ENCODE measurements at places on chromosomes 11 and 22.

DNA sequence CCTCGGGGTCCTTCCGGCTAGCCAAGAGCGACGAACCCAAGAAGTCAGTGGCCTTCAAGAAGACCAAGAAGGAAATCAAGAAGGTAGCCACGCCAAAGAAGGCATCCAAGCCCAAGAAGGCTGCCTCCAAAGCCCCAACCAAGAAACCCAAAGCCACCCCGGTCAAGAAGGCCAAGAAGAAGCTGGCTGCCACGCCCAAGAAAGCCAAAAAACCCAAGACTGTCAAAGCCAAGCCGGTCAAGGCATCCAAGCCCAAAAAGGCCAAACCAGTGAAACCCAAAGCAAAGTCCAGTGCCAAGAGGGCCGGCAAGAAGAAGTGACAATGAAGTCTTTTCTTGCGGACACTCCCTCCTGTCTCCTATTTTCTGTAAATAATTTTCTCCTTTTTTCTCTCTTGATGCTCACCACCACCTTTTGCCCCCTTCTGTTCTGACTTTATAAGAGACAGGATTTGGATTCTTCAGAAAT is 1.9 kb upstream of the GCAT start:
- DNase-seq, result no peak

GRCh38 chr11:72609476-72609875 is 64.7 kb downstream of the PDE2A start:
- DNase-seq, result no peak

- no peak for DNase-seq
These were observed 85.5 kb upstream of the PHOX2A start for GRCh38 chr11:72329526-72329925.

- DNase-seq, result no peak
These were observed 35.2 kb downstream of the IGLL1 start for GRCh38 chr22:23544852-23545251.

- no peak for DNase-seq
These were observed 111.5 kb upstream of the ZBED5 start for GRCh38 chr11:10969387-10969786.

- DNase-seq, result no peak
These were observed 235.8 kb upstream of the CCDC90B start for GRCh38 chr11:83521647-83522596.

DNA sequence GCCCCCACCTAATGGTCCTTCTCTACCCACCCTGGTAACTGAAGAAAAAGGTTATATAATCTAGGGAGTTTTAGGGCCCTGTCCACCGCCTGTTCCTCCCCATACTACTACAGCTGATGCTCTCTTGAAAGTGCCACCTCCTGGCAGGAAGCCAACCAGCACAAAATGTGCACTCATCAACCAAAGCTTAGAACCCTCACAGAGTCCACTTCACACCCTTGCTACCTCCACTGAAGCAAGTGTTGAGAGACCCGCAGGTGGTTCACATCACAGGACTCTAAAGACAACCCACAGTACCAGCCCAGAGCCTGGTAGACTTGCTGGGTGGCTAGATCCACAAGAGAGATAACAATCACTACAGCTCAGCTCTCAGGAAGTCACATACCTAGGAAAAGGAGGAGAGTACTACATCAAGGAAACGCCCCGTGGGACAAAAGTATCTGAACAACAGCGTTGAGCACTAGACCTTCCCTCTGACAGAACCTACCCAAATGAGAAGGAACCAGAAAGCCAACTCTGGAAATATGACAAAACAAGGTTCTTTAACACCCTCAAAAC is 17.5 kb upstream of the OR10W1 start:
- no peak for DNase-seq

GRCh38 chr11:3609416-3610265 is 32.2 kb downstream of the ART5 start:
- DNase-seq, result no peak

- DNase-seq, result no peak
These were observed 26.6 kb downstream of the PARVA start for GRCh38 chr11:12403997-12404350.

DNA sequence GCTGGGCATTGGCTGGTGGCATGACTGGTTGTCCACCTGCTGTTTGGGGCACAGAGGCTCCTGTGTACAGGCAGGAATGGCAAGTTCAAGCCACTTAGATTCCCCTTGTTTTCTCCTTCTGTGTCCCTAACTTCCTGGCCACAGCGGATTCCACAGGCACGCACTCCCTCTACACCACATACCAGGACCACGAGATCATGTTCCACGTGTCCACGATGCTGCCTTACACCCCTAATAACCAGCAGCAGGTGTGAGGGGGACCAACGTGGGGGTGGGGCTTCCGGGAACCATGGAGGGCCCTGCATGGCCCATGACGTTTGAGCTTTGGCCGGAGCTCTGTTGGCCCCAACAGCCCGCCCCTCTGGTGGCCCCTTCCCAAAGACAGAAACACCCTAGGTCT is 7.8 kb downstream of the SIPA1 start:
- DNase-seq, result no peak

DNA sequence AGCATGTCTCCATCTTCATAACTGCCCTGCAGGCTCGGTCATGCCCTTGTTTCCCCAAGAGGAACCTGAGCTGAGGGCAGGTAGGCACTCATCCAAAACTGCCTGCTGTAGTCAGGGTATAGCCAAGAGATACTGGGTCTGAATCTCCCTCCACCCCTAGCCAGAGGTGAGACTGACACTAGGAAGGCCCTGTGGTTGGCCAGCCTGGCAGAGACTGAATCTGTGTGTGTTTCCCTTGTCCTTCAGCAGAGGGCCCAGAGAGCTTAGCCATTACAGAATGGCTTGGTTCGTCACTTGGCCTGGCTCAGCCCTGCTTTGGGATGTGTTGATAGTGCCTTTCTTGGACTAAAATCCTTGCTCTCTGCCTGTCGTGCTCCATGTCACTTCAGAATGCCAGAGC is 79.3 kb upstream of the SUSD2 start:
- DNase-seq, result no peak

- no peak for DNase-seq
These were observed 95.7 kb downstream of the PDE2A start for GRCh38 chr11:72578566-72578965.

DNA sequence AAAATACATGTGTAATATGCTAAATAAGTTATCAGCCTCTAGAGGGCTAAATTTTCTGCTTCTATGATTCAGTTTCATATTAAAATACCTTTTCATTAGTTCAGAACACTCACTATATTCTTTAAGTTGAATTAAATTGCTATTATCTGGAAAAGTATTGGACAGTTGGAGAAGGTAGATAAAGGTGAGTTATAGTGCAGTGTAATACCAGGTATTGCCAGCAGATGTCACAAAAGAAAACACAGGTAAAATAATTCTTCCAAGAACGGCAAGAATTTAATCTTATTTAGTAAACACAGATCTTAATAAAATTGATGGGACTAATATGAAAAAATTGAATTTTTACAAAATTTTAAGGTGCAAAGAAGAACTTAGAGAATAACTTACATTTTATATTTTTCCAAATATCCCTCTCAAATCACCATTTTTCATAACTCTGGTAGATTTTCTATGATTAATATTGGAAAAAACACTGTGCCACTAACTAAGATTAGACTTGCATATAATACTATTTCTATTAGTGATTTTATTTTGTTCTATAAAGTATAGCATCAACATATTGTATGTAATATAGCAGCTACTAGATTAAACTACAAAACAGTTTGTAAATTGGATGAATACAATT is 1.7 kb upstream of the LRRC4C start:
- no peak for DNase-seq

Measured in HuH-7.5 (cell line).